Vagina (tissue), 2 donors: ENCODE measurements at places on chromosomes 1 and 21.

DNA sequence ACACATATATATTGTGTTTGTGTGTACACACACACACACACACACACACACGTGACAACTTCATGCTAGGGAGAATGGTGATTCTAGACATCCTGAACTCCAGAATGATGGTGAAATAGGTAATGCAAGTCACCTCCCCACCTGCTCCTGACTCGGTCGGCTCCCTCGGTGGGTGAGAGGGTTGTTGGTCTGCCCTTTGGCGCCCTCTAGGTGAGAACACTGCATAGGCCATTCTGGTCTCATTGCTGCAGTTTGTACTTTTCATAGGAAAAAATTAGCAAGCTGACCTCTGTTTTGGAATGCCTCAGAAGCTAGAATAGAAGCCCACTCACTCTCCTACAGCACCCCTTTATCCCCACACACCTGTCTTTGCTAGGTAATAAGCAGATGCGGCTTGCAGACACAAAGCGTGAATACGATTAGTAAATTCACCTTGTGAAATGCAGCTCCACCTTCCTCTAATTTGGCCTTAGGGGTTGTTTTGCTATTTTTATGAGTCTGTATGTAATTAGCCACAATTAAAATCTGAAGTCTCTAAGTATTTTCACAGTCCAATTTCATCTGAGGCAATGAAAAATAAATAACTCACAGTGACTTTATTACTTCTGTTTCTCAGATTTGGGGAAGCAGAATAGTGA is 130.0 kb upstream of the KCNJ15 start:
- H3K27me3 ChIP-seq = no peaks in the 10 kb centered on the region
- no peaks in the 10 kb centered on the region for H3K36me3 ChIP-seq
- no peak overlapping the region for H3K27ac ChIP-seq
- no peaks in the 10 kb centered on the region for H3K4me1 ChIP-seq
- DNase-seq = no peak

GRCh38 chr1:71640116-71640515 is 559.3 kb upstream of the ZRANB2 start:
- H3K4me3 ChIP-seq = no peak overlapping the region
- no peaks in the 10 kb centered on the region for H3K4me1 ChIP-seq
- H3K27ac ChIP-seq = no peak overlapping the region

- H3K4me1 ChIP-seq = no peaks in the 10 kb centered on the region
- no peak within 1 kb of the TSS for H3K4me3 ChIP-seq
- H3K27me3 ChIP-seq = no peaks in the 10 kb centered on the region
- no peak for DNase-seq
- no peaks in the 10 kb centered on the region for H3K36me3 ChIP-seq
- H3K27ac ChIP-seq = no peak within 1 kb of the TSS
Measured at GRCh38 chr21:42395905-42396651, at the start of gene TMPRSS3. TSS of gene TMPRSS3 (minus strand) at chr21:42396052. CDS start at chr21:42395417, 635 bp downstream.

DNA sequence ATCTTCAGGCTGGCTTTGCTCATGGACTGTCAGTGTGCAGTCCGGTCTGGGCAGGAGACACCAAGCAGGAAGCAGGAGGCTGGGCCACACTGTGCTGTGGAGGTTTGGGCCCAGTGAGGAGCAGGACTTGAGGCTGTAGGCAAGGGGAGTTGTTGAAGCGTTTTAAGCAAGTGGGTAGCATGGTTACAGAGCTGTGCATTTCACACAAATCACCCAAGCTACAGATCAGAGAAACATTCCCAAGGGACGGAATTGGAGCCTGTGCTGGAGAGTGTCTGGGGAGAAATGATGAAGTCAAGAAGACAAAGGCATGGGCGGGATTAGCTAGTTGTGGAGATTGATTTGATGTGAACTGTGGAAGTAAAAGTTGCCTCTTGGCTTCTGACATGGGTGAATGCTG is 60.9 kb downstream of the KIF21B start:
- H3K27ac ChIP-seq = no peak overlapping the region
- H3K4me3 ChIP-seq = no peak overlapping the region
- no peaks in the 10 kb centered on the region for H3K4me1 ChIP-seq
- H3K27me3 ChIP-seq = no peaks in the 10 kb centered on the region

DNA sequence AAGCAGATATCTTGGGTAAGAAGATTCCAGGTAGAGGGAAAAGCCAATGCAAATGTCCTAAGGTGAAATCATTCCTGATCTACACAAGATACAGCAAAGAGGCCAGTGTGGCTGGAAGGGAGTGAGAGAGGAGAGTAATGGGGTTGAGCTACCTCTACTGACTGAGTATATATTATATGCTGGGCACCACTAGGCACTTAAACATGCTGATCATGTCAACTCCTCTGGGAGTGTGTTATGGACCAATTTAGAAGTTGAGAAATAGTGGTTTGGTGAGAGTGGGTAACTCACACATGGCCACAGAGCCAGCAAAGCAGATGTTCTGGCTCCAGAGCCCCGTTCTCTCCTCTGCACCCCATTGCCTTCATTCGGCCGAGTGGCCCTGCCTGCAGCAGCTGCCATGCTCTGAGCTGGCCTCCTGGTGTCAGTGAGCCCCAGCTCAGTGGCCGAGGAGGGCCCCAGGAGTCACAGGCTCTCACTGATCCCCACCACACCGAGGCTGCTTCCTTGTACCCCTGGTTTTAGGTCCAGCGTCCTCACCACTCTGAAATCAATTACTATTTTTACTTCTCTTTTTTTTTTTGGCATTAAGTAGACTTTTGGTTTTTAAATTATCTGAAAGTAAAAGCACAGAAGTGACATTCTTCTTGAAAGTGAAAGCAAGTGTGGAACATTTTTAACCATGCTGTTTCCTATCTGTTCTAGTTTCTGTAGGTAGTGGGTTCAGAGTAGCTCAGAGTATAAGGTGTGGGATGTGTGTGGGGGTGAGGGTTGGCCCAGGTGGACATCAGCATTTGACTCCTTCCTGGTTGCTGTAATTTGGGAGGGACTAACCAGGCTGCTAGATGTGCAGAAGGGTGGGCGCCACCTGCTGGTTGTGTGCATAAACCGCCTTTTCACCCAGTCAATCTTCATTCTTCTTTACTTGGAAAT is 45.8 kb upstream of the CRNN start:
- no peak overlapping the region for H3K27ac ChIP-seq
- H3K4me1 ChIP-seq = no peaks in the 10 kb centered on the region
- H3K27me3 ChIP-seq = no peaks in the 10 kb centered on the region
- no peaks in the 10 kb centered on the region for H3K36me3 ChIP-seq

DNA sequence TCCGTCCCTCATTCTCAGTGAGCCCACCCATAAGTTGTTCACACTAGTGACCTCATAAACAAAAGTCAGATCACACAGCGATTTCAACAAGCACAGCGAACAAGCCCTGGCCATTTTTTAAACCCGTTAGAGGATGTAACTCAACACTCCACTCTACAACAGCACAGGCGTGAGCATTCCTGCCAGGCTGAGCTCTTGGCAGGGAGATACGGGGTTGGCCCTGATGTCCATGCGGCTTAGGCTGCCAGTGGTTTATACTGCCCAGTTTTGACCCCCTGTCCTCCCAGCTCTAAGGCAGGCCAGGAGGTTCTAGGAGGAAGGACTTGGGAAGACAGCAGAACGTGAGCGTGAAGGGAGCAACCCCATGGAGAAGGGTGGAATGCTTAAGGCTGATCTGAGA is 35.0 kb downstream of the PARP1 start:
- H3K4me3 ChIP-seq = no peak overlapping the region
- DNase-seq = no peak
- H3K27me3 ChIP-seq = no peaks in the 10 kb centered on the region
- H3K36me3 ChIP-seq = no peaks in the 10 kb centered on the region
- no peaks in the 10 kb centered on the region for H3K4me1 ChIP-seq

DNA sequence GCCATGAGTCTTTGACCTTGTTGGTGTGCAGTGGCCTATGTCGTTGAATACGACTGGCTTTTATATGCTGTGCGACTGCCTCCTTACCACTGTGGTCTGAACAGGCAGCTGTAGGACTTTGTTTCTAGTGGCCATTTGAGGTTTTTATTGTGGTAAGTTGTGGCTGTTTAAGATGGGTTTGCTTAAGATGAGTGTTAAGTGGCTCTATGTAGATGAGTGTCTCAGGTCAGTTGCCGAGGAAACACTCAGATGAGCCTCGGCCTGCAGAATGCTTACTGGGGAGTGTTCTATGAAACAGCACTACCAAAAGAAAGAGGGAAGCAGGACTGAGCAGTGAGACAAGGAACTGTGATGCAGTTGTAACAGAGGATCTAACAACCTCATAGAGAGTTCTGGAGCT is 14.9 kb upstream of the CD1C start:
- H3K36me3 ChIP-seq = no peaks in the 10 kb centered on the region
- DNase-seq = no peak
- no peaks in the 10 kb centered on the region for H3K4me1 ChIP-seq
- H3K4me3 ChIP-seq = no peak overlapping the region
- H3K27me3 ChIP-seq = no peaks in the 10 kb centered on the region
- H3K27ac ChIP-seq = no peak overlapping the region

DNA sequence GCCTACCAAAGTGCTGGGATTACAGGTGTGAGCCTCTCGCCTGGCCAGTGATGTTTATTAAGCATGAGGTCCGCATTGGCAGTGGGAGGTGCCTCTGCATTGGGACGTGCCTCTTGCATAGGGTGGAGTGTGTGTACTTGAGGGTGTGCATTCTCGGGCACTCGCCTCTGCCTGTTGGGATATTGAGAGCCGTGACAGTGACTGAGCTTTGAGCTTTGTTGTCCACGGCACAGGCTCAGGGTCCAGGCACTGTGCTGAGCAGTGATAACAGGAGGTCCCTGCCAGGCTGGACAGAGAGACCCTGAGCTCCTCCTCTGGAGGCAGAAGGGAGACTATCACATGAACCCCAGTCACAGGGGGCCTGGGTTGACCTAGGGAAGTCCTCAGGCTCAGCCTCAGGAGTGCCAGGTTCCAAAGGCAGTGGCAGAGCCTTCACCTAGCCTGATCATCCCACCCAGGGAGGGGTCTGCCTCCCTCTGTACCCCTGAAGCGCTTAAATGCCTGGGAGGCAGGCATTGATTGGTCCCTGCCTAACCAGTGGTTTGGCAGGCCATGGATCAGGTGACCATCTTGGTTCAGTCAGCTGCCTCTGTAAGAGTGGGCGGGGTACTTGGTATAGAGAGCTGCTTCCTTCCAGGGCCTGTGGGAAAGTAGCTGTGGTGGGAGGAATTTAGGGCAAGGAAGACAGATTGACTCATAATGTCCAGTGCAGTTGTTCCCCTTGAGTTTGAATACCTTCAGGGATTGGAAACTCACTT is 213.8 kb upstream of the TMEM51 start:
- DNase-seq = no peak
- H3K27ac ChIP-seq = peak overlapping the region; percentile 63
- no peak overlapping the region for H3K4me3 ChIP-seq
- H3K36me3 ChIP-seq = no peaks in the 10 kb centered on the region

DNA sequence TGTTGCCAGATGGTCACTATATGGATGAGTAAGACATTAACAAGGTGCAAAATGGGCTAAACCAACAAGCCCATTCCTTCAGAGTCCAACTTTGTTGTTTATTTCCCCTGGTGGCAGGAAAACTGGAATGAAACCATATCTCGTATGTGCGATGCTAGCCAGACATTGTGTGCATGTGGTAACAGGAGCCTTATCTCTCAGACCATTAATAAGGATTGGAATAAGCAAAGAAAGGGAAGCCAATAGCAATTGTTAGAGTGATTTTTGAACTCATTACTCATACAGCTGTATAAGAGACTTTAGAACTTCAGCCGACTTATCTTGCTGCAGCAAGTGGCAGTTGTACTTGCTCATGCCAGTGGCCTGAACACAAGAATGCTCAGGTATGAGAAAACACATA is 30.0 kb upstream of the HMCN1 start:
- H3K27me3 ChIP-seq = no peaks in the 10 kb centered on the region
- no peak overlapping the region for H3K4me3 ChIP-seq
- DNase-seq = no peak
- no peaks in the 10 kb centered on the region for H3K4me1 ChIP-seq
- no peak overlapping the region for H3K27ac ChIP-seq

- H3K4me3 ChIP-seq = no peak overlapping the region
- no peaks in the 10 kb centered on the region for H3K36me3 ChIP-seq
- no peaks in the 10 kb centered on the region for H3K27me3 ChIP-seq
- H3K4me1 ChIP-seq = no peaks in the 10 kb centered on the region
- H3K27ac ChIP-seq = no peak overlapping the region
Measured at GRCh38 chr1:216238844-216239243, 184.4 kb downstream of the USH2A start.

- H3K4me3 ChIP-seq = no peak overlapping the region
- H3K4me1 ChIP-seq = peaks cover 52% of the 10 kb centered on the region
- no peaks in the 10 kb centered on the region for H3K27me3 ChIP-seq
- no peak overlapping the region for H3K27ac ChIP-seq
- DNase-seq = no peak
Measured at GRCh38 chr1:37846647-37847339, 12.6 kb downstream of the MTF1 start.

DNA sequence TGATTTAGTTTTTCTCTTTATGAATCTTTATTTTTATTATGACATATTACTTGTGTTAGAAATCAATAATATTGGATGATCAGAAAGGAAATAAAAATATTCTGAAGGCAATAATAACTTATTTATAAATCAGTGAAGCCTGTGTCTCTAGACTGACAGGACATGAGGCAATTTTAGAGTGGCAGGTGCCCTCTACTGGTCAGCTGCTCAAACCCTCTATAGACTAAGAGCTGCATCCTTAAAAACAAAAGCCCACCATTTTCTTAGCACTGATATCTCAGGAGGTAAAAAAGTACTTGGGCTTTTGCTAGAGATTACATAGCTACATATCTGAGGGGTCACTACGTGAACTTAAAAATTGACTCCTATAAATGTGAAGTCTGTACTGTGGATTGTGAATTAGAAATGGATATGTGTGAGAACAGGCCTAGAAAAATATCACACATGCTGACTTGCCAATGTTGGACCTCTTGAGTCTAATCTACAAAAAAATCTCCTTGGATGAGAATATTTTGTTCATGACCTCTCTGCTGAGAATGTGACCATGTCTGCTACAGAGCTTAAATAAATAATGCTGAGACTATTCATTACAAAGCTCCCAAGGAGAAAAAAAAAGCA is 597.9 kb upstream of the ADAMTS5 start:
- no peak overlapping the region for H3K4me3 ChIP-seq
- no peak for DNase-seq
- H3K27me3 ChIP-seq = no peaks in the 10 kb centered on the region
- H3K4me1 ChIP-seq = no peaks in the 10 kb centered on the region

DNA sequence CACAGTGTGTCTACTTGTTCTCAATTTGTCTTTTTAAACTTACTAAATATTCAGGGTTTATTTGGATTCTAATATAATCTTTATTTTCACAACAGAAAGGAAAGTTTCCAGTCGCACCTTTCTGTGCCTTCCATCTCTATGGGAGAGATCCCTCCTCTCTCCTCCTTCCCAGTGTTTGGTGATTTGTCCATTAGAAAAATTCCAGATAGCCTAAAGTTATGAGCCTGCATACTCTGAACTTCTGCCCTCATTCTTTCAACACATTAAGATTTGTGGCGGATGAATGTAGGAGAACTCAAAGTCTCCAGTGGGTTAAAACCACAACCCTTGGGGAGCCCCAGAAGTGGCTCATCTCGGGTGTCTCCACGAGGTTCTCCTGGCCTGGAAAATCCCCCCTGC is 3.6 kb downstream of the NHLH2 start:
- H3K27me3 ChIP-seq = no peaks in the 10 kb centered on the region
- no peak for DNase-seq
- H3K27ac ChIP-seq = no peak overlapping the region
- H3K4me3 ChIP-seq = peak overlapping the region; percentile 39
- no peaks in the 10 kb centered on the region for H3K36me3 ChIP-seq

GRCh38 chr1:58585581-58586151 is 8.6 kb upstream of the TACSTD2 start:
- no peak overlapping the region for H3K4me3 ChIP-seq
- no peak for DNase-seq
- no peaks in the 10 kb centered on the region for H3K27me3 ChIP-seq
- H3K36me3 ChIP-seq = no peaks in the 10 kb centered on the region
- H3K4me1 ChIP-seq = peaks cover 35% of the 10 kb centered on the region
- H3K27ac ChIP-seq = peak overlapping the region; percentile 83
